A549 treated with AZD2906 at 1 μM for 4 hours (cell line): ENCODE measurements at places on chromosomes 12 and 14. TPM values are rescaled to one million over a fixed set of nuclear protein-coding genes. Genes with fewer than 3 reads are reported as not detected.

Gene BIN2
- total RNA-seq: 0.08 to 0.17 TPM (median 0.13 TPM) in 5 replicates

Gene HOXC6
- 3.9 to 5.0 TPM (median 4.1 TPM) in 5 replicates for total RNA-seq

Gene NYNRIN
- total RNA-seq: 0.31 to 0.44 TPM (median 0.41 TPM) in 5 replicates

Gene GLIPR1
- 20.4 to 29.9 TPM (median 27.1 TPM) in 5 replicates for total RNA-seq

Gene MMP19
- total RNA-seq: 0.35 to 0.85 TPM (median 0.39 TPM) in 5 replicates

Gene UNC119B
- 24.3 to 27.1 TPM (median 25.7 TPM) in 5 replicates for total RNA-seq

Gene POTEM
- not detected in 5 replicates for total RNA-seq

Gene SPTB
- 1.4 to 1.7 TPM (median 1.5 TPM) in 5 replicates for total RNA-seq

Gene KRT82
- not detected in 5 replicates for total RNA-seq

Gene RTL1
- 0.16 to 0.27 TPM (median 0.22 TPM) in 5 replicates for total RNA-seq

Gene C3AR1
- not detected in 5 replicates for total RNA-seq

Gene SYNDIG1L
- total RNA-seq: 0.03 TPM in 1 of 5 replicates, not detected in the others

Gene GARIN6
- total RNA-seq: not detected in 5 replicates

Gene NFE2
- total RNA-seq: 0.03 to 0.08 TPM (median 0.07 TPM) in 4 of 5 replicates, not detected in the other

Gene JAG2
- 16.3 to 28.4 TPM (median 23.6 TPM) in 5 replicates for total RNA-seq

Gene GPR84
- 0.05 to 0.11 TPM (median 0.08 TPM) in 3 of 5 replicates, not detected in the others for total RNA-seq

Gene PZP
- total RNA-seq: not detected in 5 replicates

Gene SERPINA9
- 0.07 to 0.09 TPM in 2 of 5 replicates, not detected in the others for total RNA-seq

Gene TPH2
- not detected in 5 replicates for total RNA-seq

Gene RPGRIP1
- total RNA-seq: 0.10 to 0.31 TPM (median 0.18 TPM) in 5 replicates

Gene MGP
- 0.06 to 0.09 TPM (median 0.08 TPM) in 3 of 5 replicates, not detected in the others for total RNA-seq

Gene WDHD1
- total RNA-seq: 8.3 to 11.8 TPM (median 10.1 TPM) in 5 replicates

Gene RASSF8
- 6.9 to 11.3 TPM (median 9.1 TPM) in 5 replicates for total RNA-seq

Gene GDF3
- not detected in 5 replicates for total RNA-seq

Gene IKBIP
- total RNA-seq: 64.3 to 79.3 TPM (median 68.3 TPM) in 5 replicates

Gene OTUB2
- total RNA-seq: 2.4 to 3.4 TPM (median 2.7 TPM) in 5 replicates

Gene PRIMA1
- total RNA-seq: 0.45 to 0.72 TPM (median 0.60 TPM) in 5 replicates

Gene FOXN4
- 0.04 to 0.11 TPM (median 0.07 TPM) in 5 replicates for total RNA-seq

Gene OR4N2
- total RNA-seq: not detected in 5 replicates

Gene GPR137C
- total RNA-seq: 0.06 to 0.15 TPM (median 0.08 TPM) in 5 replicates

Gene IQSEC3
- total RNA-seq: 0.02 to 0.16 TPM (median 0.05 TPM) in 5 replicates

Gene HOXC13
- 21.9 to 37.4 TPM (median 26.0 TPM) in 5 replicates for total RNA-seq

Gene SRP54
- 54.8 to 71.4 TPM (median 56.4 TPM) in 5 replicates for total RNA-seq

Gene RAB35
- 76.5 to 86.6 TPM (median 83.3 TPM) in 5 replicates for total RNA-seq

Gene NTS
- total RNA-seq: 59.4 to 88.8 TPM (median 82.2 TPM) in 5 replicates

Gene AP4S1
- 8.6 to 11.3 TPM (median 9.5 TPM) in 5 replicates for total RNA-seq

Gene SLC6A15
- 3.6 to 4.7 TPM (median 4.0 TPM) in 5 replicates for total RNA-seq

Gene CLEC12A
- total RNA-seq: not detected in 5 replicates

Gene KRT79
- total RNA-seq: 0.05 to 0.10 TPM (median 0.07 TPM) in 4 of 5 replicates, not detected in the other

Gene INHBC
- 0.05 to 0.06 TPM (median 0.05 TPM) in 3 of 5 replicates, not detected in the others for total RNA-seq

Gene BEGAIN
- total RNA-seq: 6.0 to 7.7 TPM (median 6.4 TPM) in 5 replicates

Gene TSPAN19
- 0.02 to 0.06 TPM in 2 of 5 replicates, not detected in the others for total RNA-seq
